ENCODE measurements at places on chromosomes 4 and X.

GRCh38 chr4:78784236-78784865, 8.2 kb downstream of the BMP2K start:
- DNase-seq, result no peak

DNA sequence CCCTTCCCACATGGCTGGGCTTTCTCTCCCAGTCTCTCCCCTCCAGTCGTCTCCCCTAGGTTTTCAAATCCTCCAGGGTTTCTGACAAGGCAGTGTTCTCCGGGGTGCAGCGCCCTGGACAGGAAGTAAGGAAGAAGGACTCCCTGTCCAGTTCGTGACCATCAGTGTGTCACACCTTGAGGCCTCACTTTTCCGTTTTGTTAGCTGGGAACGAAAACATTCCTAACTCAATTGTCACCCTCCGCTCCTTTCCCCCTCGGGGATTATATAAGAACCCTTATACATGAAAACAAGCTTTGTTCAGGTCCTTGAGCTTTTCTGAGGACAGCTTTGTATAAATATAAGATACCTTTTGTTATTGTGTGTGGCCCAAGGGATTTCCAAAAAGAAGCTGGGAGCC, 92.1 kb downstream of the KDR start:
- no peak for DNase-seq

DNA sequence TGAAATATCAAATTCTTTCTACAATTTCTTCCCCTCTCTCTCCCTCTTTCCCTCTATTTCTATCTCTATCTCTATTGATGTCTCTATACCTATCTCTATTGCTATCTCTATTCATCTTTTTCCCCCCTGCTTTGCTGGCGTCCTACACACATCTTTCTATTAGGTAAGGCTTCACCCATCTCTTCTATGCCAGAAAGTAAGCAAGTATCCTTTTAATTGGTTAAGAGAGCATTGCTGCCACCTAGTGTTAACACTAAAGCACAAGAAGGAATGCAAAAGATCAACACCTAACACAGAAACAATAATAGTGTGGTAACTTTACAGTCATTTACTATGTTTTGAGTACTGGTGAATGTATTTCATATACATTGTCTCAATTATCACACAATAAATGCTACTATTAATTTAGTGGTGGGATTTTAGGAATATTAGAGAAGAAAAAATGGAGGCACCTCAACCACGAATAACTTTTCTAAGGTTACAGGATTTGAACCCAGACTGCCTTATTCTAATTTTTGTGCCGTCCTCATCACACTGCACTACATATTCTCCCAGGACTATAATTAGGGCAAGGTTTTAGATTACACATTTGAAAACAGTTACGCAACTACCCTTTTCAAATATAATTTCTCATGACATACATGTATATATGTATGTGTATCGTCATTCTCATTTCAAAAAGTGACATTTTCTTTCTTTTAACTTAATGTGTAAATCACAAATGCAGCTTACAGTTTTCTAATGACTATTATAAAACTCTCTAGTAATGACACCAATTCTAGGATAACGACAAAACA, 3.7 kb upstream of the C4orf36 start:
- no peak for DNase-seq

- no peak for DNase-seq
Observed at GRCh38 chrX:43741843-43742573, 85.9 kb downstream of the MAOA start.
